Lung microvascular endothelial cell (primary cell): ENCODE measurements at places on chromosomes 5 and 9.

- DNase-seq: peak; percentile 84
These were observed 2.8 kb upstream of the OR2V1 start for GRCh38 chr5:181133610-181134231.

GRCh38 chr5:168366116-168366515, 74.7 kb downstream of the WWC1 start:
- DNase-seq: peak; percentile 62

DNA sequence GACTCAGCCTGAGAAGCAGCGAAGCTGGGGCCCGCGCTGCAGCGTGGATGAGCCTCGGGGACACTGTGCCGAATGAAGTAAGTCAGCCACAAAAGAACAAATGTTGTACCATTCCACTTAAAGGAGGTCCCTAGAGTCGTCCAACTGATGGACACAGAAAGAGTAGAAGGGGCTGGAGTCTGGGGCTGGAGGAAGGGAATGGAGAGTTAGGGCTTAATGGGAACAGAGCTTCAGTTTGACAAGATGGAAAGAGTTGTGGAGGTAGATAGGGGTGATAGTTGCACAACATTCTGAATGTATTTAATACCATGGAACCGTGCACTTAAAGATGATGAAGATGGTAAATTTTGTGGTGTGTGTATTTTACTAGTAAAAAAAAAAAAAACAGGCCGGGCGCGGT, 119.9 kb downstream of the EHMT1 start:
- no peak for DNase-seq

- DNase-seq: no peak
These were observed 44.5 kb upstream of the C5orf47 start for GRCh38 chr5:173944511-173944910.

DNA sequence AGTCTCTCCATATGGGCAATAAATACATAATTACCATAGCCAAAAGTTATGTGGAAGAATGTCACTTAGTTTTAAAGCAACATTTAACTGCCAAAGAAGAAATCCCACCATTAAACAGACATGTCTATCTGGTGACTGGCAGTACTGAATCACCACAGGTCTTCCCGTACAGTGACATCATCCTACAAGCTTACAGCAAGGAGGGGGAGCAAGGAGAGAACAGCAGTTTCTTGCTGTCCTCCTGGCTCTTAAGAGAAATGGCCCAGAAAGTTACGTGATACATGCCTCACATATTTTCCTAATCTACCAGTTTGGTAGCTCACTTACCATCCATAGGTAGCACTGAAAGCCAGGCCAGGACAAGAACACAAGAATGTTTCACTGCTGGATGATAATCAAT, 671.0 kb downstream of the DMRTA1 start:
- DNase-seq: no peak
